ENCODE measurements at places on chromosomes 7 and 10.

GRCh38 chr10:32004161-32004591 lies 52.0 kb downstream of the KIF5B start:
- DNase-seq, result no peak

DNA sequence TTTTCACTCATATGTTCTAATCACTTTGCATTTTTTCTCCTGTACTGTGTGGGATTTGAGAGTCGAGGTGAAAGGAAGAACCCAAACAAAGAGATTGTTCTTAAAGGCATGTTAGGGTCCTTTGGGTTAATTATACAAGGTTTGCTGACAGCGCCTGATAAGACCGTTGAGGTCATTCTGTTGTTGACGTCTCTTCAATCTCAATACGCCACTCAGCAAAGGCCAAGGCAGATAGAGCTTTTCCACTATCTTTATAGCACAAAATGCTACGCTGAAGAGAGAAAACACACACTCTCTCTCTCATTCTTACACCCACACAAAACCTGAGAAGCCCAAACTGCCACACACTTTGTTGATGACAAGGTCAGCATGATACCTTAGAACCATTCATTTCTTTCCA lies 228.7 kb downstream of the CNTNAP2 start:
- no peak for DNase-seq

DNA sequence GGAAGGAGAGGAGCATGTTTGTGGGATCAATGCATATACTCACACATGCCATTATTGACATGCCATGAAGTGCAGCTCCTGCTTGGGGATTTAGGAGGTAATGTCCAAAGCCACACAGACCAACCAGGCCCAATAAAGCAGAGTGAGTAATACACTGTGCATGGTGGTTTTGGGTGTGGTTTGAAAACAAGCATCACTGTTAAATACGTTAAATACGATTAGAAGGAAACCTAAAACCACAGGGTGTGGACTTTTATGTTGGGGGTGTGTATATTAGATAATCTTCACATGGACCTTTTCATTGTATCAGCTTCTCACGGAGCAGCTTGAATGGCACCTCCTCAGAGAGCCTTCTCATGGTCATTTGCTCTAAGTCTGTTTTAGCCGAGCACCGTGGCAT lies 10.4 kb upstream of the EIF3A start:
- DNase-seq, result peak; percentile 56

DNA sequence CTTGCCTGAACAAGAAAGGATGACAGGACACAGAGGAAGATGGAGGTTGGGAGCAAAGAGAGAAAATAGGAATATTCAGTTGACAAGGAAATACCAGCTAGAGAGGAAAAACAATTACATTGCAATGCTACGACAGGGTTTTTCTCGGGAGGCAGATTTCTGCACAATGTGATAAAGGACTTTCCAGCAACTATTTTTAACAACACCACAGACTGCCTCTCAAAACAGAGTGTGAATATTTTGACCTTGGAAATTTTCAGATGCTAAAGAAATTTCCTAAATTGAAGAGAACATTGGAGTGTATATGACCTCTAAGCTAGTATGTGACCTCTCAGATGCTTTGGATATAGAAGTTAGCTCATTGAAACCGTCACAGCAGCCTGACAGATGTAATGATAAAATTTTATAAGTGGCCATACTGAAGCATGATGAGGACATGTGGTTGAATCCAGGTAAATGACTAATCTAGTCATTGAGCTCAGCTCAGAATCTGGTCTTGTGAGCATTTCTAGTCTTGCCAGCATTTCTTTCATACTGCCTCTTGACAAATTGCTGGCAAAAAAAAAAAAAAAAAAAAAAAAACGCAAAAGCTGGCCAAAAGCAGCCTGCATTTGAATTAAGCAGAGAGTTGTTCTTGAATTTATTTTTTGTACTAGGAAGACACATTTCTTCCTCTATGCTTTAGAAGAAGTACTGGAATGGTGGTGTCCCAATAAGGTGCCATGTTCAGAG lies 24.4 kb downstream of the GPR141 start:
- no peak for DNase-seq

DNA sequence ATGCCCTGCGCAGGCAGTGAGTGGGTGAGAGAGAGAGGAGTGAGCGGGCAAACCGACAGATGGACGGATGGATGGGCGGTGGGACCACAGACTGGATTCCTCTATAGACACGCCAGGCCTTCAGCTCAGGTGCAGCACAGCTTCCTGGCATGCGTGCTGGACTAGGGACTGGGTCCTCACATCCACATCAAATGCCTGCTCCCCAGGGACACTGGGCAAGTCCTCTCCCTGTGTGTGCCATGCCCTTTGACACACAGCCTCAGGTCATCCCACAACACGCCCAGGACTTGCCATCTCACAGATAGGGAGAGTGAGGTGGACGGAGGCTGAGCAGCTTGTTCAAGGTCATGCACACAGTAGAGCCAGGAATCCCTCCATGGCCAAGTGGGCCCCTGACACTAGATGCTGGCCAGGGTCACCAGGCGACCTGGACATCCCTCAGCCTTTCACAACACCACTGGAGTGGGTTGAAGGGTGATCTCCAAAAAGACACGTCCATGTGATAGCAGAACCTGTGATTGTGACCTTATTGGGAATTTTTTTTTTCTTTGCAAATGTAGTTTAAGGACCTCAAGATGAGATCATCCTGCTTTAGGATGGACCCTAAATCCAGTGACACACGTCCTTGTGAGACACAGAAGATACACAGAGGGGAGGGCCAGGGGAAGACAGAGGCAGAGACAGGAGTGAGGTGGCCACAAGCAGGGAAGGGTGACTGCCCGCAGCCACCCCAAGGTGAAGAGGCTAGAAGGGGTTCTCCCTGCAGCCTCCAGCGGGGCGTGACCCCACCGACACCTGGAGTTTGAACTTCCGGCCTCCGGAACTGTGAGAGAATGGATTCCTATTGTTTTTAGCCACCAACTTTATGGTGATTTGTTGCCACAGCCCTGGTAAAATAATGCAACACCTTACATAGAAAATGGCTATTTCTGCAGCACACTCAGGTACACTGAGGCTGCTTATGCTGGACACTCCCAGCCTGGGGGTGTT lies 155.0 kb upstream of the CHST15 start:
- no peak for DNase-seq

GRCh38 chr10:5595095-5595494 lies 70.3 kb downstream of the CALML3 start:
- no peak for DNase-seq

- DNase-seq, result no peak
These were observed 7.0 kb downstream of the FAM53B start for GRCh38 chr10:124737221-124737620.

GRCh38 chr10:12420530-12421120 lies 71.3 kb downstream of the CAMK1D start:
- no peak for DNase-seq

GRCh38 chr10:79038841-79039201 lies 29.9 kb upstream of the ZMIZ1 start:
- DNase-seq, result no peak

- DNase-seq, result no peak
These were observed 33.1 kb upstream of the EFCAB10 start for GRCh38 chr7:105614341-105614840.

- DNase-seq, result no peak
These were observed 60.6 kb upstream of the NEBL start for GRCh38 chr10:20957744-20958143.

DNA sequence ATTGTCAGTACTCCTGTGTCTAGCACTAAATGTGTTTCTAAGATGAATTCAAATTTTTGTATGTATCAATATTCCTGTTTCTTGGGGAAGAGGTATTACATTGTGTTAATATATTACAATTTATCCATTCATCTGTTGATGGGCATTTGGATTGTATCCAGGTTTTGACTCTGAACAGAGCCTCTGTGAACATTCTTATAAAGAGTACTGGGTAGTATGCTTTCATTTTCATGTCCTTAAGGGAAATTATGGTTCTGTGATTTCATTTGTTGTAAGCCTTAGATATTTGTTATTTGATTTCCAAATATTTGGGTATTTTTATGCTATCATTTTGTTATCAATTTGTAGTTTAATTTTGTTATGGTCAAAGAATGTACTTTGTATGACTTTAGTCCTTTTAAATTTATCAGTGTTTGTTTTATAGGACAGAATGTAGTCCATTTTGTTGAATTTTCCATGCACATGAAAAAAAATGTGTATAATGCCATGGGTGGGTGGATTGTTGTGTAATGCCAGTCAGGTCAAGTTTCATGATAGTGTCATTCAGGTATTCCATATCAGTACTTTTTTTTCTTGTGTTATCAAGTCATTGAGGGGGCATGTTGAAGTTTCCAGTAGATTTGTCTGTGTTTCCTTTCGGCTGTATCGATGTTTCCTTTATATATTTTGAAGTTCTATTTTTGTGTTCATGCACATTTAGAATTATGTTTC lies 38.4 kb downstream of the STAM start:
- DNase-seq, result no peak

DNA sequence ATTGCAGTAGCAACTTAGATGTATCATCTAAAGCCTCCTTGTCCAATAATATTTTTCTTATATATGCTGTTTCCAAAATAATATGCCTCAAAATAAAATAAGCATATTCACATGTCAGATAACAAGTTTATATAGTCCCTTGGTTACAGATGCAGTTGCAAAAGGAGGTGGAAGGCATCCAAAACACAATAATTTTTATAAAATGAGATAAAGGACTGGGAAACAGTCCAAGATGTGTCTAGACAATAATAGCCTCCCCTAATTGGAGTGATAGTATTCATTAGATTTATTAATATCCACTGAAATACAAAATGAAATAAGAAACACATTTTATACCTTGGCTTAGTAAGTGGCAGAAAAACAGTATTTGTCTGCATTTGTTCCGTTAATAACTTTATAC lies 30.3 kb downstream of the BCAP29 start:
- DNase-seq, result no peak

- no peak for DNase-seq
These were observed 33.9 kb downstream of the ANXA8 start for GRCh38 chr10:47449979-47450378.

DNA sequence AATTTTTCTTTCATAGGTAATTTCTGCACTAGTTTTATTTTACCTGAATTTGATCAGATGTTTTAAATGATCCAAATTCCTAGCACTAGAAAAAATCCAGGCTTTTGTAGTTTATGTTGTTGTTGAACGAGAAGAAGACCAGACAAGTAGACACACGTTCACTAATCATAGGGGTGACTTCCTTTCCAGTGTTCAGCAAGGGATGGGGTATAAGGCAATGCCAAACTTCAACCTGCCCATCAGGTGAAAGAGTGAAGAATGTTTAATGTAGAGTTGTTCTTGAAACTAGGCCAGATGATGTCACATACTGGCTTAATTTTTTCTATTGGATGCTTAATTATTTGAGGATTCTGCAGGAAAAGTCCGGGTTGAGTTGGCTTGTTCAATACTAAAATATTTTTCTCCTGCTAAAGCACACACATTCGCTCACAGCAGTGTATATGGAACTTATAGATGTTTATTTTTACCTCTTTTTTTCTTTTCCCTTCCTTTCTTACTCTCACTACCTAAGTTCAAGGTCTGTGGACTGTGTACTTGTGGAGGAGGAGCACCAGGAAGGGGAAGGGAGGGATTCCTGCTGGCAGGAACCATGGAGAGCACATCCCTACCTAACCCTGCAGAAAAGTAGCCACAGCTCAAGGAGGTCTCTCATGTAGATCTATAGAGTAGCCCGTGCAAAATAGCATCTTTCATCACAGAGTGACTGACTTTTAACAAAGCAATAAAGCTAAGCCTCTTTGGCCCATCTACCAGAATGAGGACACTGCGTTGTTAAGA lies 23.1 kb upstream of the AKR1E2 start:
- no peak for DNase-seq

DNA sequence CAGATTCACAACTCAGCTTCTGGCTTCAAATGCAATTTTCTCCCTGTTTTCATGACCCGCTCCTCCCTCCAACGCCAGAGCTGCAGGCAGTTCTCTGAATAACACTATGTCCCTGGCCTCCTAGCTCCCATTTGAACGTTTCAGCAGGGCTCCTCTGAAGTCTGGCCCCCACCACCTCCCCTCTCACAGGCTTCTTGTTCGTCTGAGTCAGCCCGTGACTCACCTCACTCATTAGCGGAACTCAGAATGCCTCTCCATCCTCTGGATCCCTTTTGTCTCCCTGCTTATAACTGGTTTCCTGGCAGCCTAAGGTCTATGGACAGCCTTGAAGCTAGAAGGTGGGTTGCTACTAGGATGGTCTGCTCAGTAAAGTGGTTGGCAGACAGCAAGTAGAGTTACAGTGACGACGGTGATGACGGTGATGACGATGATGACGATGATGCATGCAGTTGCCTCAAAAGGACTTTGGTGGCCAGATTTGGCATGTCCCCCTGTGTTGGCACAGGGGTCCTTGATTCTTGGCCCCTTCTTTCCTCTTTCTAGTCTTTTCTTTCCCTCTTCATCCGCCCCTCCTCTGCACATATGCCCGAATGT lies 83.3 kb upstream of the MKLN1 start:
- peak; percentile 35 for DNase-seq

- DNase-seq, result no peak
These were observed 8.5 kb upstream of the UNCX start for GRCh38 chr7:1224086-1224716.

GRCh38 chr7:135499818-135500217 lies 10.1 kb downstream of the CNOT4 start:
- DNase-seq, result no peak

- no peak for DNase-seq
These were observed 256.4 kb downstream of the CAMK1D start for GRCh38 chr10:12605580-12606405.

DNA sequence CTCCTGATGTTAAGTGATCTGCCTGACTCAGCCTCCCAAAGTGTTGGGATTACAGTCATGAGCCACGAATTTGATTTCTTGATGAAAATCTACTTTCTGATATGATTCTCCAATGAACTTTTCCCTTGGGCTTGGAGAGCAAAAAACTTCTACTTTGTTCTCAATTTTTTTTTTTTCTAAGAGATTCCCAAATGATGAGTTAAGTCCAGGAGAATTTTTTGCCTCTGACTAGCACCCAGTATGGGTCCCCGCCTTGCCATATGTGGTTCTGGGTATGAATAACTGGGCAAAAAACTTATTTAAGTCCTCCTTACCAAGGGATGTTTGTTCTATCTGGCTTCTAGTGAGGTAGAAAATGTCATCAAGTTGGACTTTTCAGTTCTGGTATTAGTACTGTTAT lies 147.9 kb upstream of the LYZL1 start:
- no peak for DNase-seq

DNA sequence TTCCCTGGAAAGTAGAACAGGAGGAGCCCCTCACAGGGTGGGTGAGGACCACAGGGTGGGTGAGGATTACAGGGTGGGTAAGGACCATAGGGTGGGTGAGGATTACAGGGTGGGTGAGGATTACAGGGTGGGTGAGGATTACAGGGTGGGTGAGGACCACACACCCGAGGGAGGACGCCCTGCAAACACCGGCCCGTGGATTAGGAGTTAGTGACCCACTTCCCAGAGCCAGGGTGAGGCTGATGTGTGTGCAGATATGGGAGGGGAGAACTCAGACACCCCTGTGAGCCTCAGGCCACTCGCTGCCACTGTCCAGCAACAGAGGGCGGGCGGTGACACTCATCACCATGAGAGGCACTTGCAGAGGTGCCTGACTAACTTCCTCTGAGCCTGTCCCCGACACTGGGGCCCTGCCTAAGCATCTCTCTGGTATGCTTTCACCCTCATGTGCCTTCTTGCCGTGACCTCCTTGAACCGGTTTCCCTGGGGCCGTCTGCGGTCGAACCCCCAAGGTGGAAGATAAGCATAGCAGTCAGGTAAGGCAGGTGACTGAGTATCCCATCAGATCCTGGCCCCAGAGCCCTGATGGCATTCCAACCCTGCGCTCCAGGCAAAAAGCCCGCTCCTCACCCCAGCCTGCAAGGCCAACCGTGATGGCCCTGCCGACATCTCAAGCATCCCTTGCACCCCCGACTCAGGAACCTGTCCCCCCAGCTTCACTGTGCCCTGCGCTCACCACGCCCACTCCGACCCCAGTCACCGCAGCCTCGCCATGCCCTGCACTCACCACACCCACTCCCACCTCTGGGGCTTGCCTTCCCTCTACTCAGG lies 74.1 kb downstream of the FAM53B start:
- DNase-seq, result no peak

Data from HCT116 (cell line).